ENCODE measurements at places on chromosomes 1 and 21.

DNA sequence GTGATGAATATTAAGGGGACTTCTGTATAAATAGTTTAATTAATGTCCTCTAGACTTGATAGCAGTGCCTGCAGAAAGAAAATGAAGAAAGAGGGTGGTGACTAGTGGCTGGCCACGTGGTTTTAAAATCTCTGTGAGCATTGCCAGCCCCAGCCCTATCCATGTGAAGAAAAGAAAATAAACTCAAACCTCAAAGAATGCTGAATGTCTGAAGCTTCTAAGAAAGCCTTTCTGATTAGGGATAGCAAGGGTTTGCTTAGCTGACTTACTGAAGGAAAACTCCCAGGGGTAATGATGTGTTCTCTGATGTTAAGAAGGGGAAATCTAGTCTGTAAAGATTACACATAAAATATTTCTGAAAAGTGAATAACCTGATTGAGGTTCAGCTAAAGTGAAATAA is 31.8 kb downstream of the ADGRL2 start:
- no peak for DNase-seq

- DNase-seq: no peak
These were observed 150.0 kb downstream of the TPR start for GRCh38 chr1:186225096-186225495.

DNA sequence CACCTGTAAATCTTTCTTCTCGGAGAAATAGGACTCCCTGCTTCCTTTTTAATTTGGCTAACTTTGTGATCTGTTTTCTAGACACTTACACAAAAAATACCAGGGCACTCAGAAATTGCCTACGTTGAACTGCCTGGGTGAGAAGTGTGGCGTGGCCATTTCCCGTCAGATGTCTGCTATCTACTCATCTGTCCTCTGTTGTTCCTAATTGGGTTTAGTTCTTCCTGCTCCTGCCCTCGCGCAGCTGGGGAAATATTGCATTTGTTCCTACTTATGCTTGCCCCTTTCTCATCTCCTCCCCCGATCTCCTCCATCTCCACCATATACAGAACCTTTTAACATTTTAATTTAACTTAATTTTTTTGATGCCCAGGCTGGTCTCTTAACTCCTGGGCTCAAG is 55.1 kb downstream of the CD58 start:
- no peak for DNase-seq

- DNase-seq: no peak
These were observed 298.5 kb upstream of the PROX1 start for GRCh38 chr1:213689260-213689659.

DNA sequence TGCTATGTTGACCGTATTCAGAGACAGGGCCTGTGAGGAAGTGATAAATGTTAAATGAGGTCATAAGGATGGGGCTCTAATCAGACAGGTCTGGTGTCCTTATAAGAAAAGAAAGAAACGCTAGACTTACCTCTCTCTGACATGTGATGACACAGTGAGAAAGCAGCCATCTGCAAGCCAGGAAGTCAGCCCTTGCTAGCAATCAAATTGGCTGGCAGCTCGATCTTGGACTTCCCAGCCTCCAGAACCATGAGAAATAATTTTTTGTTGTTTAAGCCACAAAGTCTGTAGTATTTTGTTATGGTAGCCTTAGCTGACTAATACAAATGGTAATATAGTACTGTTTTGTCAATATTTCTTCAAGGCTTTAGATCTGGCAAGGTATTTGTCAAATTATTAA is 25.1 kb upstream of the AGL start:
- no peak for DNase-seq

DNA sequence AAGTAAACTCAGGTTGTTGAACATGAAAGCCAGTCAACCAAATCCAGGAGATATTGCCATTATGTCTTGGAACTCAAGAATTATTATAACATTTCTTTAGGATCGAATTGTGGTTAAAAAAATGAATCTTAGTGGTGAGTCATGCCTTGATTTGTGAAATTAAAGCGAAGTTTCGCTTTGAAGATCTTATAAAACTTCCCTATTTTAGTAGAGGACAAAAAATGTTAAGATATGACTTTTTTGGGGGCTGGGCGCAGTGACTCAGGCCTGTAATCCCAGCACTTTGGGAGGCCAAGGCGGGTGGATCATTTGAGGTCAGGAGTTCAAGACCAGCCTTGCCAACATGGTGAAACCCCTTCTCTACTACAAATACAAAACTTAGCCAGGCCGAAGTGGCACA is 39.5 kb upstream of the PTBP2 start:
- no peak for DNase-seq

DNA sequence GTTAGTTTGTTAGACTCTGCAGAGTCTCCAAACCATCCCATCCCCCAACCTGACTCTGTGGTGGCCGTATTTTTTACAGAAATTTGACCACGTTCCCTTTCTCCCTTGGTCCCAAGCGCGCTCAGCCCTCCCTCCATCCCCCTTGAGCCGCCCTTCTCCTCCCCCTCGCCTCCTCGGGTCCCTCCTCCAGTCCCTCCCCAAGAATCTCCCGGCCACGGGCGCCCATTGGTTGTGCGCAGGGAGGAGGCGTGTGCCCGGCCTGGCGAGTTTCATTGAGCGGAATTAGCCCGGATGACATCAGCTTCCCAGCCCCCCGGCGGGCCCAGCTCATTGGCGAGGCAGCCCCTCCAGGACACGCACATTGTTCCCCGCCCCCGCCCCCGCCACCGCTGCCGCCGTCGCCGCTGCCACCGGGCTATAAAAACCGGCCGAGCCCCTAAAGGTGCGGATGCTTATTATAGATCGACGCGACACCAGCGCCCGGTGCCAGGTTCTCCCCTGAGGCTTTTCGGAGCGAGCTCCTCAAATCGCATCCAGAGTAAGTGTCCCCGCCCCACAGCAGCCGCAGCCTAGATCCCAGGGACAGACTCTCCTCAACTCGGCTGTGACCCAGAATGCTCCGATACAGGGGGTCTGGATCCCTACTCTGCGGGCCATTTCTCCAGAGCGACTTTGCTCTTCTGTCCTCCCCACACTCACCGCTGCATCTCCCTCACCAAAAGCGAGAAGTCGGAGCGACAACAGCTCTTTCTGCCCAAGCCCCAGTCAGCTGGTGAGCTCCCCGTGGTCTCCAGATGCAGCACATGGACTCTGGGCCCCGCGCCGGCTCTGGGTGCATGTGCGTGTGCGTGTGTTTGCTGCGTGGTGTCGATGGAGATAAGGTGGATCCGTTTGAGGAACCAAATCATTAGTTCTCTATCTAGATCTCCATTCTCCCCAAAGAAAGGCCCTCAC is at the start of gene OLIG2:
OLIG2 (plus strand) TSS at position 447 of the 954 bp plus-strand sequence. CDS start 928 bp downstream, outside the sequence.
- DNase-seq: no peak

DNA sequence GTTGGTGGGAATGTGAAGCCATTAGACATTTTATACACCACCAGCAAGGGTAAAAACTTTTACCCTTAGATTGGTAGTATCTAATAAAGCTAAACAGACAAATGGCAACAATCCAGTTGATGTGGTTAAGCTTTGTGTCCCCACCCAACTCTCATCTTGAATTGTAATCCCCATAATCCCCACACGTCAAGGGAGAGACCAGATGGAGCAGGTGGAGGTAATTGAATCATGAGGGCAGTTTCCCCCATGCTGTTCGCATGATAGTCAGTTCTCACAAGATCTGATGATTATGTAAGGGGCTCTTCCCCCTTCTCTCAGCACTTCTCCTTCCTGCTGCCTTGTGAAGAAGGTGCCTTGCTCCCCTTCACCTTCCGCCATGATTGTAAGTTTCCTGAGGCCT is 602.3 kb downstream of the NUF2 start:
- DNase-seq: no peak

DNA sequence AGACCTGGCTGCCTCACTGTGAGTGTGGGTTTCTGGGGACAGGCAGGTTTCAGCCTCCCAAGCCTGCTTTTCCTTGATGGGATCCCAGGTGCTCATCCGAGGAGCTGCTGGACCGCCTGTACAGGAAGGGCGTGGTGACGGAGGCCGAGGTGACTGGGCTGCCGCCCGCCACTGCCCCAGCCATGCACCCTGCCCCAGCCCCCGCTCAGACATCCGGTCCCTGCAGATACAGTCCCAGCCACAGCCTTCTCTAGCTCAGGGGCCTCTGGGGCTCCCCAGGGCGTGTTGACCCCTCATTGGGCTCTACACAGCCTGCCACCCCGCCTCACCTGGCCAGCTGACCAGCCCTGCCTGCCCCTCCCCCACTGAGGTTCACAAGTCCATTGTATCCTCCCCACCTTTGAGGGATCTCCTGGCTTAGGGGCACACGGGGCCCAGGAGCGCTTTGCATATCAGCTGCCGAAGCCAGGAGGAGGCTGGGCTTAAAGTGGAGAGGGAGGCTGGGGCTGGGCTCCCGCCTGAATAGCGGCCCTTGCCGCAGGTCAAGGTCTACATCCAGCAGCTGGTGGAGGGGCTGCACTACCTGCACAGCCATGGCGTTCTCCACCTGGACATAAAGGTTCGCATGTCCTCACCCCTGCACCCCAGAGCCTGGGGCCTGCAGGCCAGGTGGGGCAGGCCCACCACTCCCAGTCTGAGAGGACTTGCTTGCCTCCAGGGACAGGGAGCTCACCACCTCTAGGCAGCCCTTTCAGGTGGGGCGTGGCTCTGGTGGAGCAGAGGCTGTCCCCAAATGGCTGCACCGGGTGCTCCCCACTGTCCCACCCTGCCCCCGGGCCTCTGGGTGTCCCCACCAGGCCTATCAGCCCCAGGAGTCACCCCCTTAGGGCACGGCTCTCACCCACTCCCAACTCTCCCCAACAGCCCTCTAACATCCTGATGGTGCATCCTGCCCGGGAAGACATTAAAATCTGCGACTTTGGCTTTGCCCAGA is 38.5 kb downstream of the TRIM11 start:
- DNase-seq: no peak

Data from activated CD4-positive, CD25-positive, alpha-beta regulatory T cell treated with anti-CD3 and anti-CD28 coated beads, Interleukin-2, amount 50 U/mL, for 72 hours (primary cell).